Lung microvascular endothelial cell (primary cell): ENCODE measurements at places on chromosomes 7 and 10.

DNA sequence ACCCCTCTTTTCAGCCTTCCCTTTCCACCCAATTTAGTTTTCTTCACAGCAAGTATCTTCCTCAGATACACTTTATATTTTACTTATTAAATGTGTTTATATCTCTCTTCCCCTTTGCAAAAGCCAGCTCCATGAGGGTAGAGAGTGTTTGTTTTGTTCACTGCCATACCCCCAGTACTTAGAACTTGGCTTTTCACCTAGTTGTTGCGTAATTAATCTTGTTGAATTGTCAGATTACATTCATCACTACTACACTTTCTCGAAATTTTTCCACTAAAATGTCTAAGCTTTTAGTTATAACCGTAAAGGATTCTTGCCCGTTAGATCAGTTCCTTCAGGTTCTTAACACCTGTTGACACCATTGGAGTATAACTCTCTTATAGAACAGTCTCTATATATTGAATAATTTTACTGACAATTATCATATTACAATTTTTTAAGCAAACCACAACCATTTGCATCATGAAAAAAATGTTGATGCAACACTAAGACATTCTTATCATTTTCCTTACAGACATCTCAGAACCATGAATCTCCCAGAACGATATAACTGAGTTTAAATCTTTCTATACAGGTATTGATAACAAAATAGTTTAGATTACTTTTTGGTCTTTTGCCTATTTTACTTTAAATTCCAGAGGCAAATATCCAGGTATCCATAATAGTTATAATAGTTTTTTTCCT, 29.9 kb downstream of the VWDE start:
- no peak for DNase-seq

DNA sequence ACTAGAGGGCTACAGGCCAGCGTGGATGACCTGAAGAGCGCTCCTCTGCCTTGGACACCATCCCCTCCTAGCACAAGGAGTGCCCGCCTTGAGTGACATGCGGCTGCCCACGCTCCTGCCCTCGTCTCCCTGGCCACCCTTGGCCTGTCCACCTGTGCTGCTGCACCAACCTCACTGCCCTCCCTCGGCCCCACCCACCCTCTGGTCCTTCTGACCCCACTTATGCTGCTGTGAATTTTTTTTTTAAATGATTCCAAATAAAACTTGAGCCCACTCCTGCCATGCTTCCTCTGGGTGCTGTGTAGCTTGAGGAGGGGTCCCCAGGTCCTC, 4.5 kb downstream of the SNCG start:
- DNase-seq, result no peak

- DNase-seq, result no peak
Measured at GRCh38 chr7:106562711-106563366, 98.1 kb downstream of the CCDC71L start.

DNA sequence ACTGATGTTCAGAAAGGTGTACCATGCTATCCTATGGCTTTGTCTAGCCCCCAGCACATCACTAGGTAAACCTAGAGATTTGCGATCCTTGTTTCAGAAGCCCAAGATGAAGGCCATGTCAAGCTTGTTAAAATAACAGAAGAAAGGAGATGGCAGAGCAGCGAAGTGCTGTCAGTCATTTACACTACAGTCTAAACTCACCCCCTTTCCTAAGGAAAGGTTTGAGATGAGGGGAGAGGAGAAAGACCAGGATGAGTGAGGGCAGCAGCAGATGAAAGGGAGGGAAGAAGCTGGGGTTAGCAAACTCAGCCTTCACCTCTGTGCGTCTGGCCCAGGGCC, 74.8 kb downstream of the PROSER2 start:
- DNase-seq, result no peak

DNA sequence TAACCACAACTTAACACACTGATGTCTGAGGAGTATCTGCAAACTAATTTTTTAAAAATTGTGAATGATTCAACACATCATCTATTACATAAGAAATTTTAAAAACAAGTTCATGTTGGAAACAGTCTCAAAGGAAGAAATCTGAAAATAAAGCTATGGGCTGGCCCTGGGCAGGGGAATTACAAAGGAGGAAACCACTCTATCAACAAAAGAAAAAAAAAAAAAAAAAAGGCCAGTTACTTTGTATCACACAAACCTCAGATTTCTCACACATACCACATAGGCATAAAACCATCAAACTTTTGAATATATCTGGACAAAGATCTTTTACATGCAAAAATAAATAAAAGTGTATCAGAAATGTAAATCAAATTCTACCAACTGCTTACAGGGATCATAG, 20.8 kb downstream of the TIAL1 start:
- DNase-seq, result no peak

- DNase-seq, result no peak
Measured at GRCh38 chr7:101598422-101598985, 30.6 kb downstream of the MYL10 start.

- no peak for DNase-seq
Measured at GRCh38 chr7:139876622-139877283, 47.7 kb downstream of the TBXAS1 start.

- DNase-seq, result no peak
Measured at GRCh38 chr7:46245586-46246111, 324.6 kb upstream of the IGFBP3 start.

GRCh38 chr7:65269150-65269856, 104.4 kb upstream of the ZNF92 start:
- DNase-seq, result peak; percentile 86

GRCh38 chr7:102860351-102860811, 52.4 kb upstream of the LRRC17 start:
- peak; percentile 86 for DNase-seq

- no peak for DNase-seq
Measured at GRCh38 chr10:105857268-105858264, 1216.5 kb downstream of the SORCS3 start.
